ENCODE measurements at places on chromosomes 7 and 10.

GRCh38 chr7:92633211-92633906, 43.2 kb upstream of the FAM133B start:
- DNase-seq: no peak

- DNase-seq: no peak
These were observed 810 bp downstream of the OPN4 start for GRCh38 chr10:86655173-86655540.

GRCh38 chr10:48684463-48684791, 246 bp upstream of the WDFY4 start:
- DNase-seq: no peak

- no peak for DNase-seq
These were observed 290.3 kb downstream of the TNS3 start for GRCh38 chr7:47291461-47292081.

DNA sequence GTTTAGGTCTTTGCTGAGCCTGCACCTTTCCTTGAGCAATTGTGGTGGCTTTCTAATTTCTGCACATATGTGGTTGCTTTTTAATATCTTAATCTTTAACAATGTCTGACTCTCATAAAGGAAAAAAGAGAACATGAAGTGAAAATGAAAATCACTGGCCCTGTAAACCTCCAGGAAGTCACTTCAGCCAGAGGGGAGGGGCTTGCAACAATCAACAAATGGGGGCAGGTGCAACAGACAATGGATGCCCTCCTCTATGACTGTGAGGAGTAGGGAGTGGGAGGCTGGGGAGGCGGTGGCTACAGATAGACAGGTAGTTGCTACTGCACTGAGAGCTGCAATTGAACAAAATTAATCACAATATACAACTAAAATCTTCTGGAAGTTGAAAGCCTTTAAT, 1377.4 kb downstream of the XPNPEP1 start:
- no peak for DNase-seq

GRCh38 chr10:86234541-86235270, 131.9 kb downstream of the GRID1 start:
- DNase-seq: no peak

GRCh38 chr10:5040010-5040673, 36.5 kb upstream of the AKR1C2 start:
- DNase-seq: peak; percentile 15

- DNase-seq: no peak
These were observed 168.8 kb downstream of the RNF216 start for GRCh38 chr7:5612695-5613094.
